CD4-positive, CD25-positive, alpha-beta regulatory T cell (primary cell): ENCODE measurements at places on chromosomes 3 and 15. TPM values are rescaled to one million over a fixed set of nuclear protein-coding genes. Genes with fewer than 3 reads are reported as not detected.

- peaks cover 11% of the 10 kb centered on the region for H3K4me1 ChIP-seq
- H3K27ac ChIP-seq, result no peak overlapping the region
- H3K27me3 ChIP-seq, result no peaks in the 10 kb centered on the region
- no peak overlapping the region for H3K4me3 ChIP-seq
- no peaks in the 10 kb centered on the region for H3K36me3 ChIP-seq
- DNase-seq, result no peak
Measured at GRCh38 chr15:43505738-43506137, 11.7 kb upstream of the MAP1A start.

- DNase-seq, result no peak
- H3K4me3 ChIP-seq, result no peak overlapping the region
- H3K27ac ChIP-seq, result no peak overlapping the region
Measured at GRCh38 chr3:116188231-116188785, 257.0 kb downstream of the LSAMP start.

DNA sequence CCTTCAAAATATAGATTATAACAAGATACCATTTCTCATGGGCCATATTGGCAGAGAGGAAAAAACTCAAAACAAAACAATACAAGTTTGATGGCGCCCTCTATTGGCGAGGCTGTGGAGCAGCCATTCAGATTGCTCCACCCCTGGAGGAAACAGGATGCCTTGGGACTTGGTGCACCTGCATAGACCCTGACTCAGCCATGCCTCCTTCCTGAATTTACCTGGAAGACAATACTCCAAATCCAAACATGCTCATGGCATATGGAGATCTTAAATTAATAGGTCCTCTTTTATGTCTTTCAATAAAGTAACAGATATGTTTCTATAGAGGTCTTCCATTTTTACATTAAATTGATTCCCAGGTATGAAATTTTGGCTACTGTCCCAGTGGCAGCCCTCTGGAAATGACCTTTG lies 90.0 kb downstream of the APBA2 start:
- no peak overlapping the region for H3K4me3 ChIP-seq
- no peaks in the 10 kb centered on the region for H3K27me3 ChIP-seq
- no peaks in the 10 kb centered on the region for H3K36me3 ChIP-seq
- DNase-seq, result peak; percentile 63
- no peaks in the 10 kb centered on the region for H3K4me1 ChIP-seq
- no peak overlapping the region for H3K27ac ChIP-seq

- no peaks in the 10 kb centered on the region for H3K27me3 ChIP-seq
- no peak overlapping the region for H3K4me3 ChIP-seq
- H3K4me1 ChIP-seq, result no peaks in the 10 kb centered on the region
- H3K36me3 ChIP-seq, result no peaks in the 10 kb centered on the region
- DNase-seq, result no peak
Measured at GRCh38 chr3:114900908-114901307, 246.2 kb downstream of the ZBTB20 start.

- H3K27me3 ChIP-seq, result peaks cover 24% of the 10 kb centered on the region
- no peak for DNase-seq
- H3K36me3 ChIP-seq, result no peaks in the 10 kb centered on the region
- H3K4me3 ChIP-seq, result no peak overlapping the region
- no peak overlapping the region for H3K27ac ChIP-seq
- H3K4me1 ChIP-seq, result no peaks in the 10 kb centered on the region
Measured at GRCh38 chr3:180594631-180595558, 7.1 kb upstream of the TTC14 start.

DNA sequence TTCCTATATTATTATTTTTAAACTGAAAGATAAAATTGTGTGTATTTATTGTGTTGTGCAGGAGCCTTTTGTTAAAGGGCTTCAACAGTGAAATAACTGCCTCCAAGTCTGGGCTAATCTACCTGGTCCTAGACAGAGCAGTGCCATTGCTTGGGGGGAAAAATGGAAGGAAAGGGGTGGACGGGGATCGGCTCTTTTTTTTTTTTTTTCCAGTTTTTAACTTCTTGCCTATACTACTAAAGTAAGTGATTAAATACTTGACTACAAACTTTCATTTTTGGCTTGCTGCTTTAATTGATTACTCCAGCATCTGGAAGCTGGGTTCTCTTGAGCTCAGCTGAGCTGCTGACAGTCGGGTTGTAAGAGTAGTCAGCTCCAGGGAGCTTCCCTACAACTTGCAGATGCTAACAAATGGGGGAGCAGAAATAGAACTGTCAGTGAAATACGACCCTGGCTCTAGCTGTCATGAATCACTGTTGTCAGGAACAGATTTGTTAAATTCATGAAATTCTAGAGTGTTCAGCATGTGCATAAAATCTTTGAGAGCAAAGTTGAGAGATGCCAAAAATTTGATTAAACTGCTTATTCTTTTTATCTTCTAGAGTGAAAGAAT lies 276.7 kb downstream of the ROBO1 start:
- no peak for DNase-seq
- H3K4me1 ChIP-seq, result no peaks in the 10 kb centered on the region
- H3K27me3 ChIP-seq, result no peaks in the 10 kb centered on the region
- no peak overlapping the region for H3K27ac ChIP-seq
- H3K36me3 ChIP-seq, result no peaks in the 10 kb centered on the region

DNA sequence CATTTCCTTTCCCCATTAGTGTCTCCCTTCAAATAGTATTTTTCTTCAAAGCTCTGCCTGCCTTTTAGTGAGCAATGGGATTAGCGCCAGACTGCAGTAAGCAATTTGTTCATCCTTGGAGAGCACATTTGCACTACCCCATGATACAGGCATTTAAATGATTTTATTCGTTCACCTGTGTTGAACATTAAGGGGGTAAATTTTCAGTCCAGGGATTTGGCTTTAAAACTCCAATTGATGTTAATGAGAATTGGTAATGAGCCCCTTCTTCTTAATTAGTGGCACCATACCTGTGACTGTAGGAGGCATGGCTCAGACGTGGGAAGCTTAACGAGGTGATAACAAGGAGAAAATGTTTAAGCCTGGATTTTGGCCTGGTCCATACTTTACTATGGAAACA lies 161.4 kb upstream of the NANOGP8 start:
- no peaks in the 10 kb centered on the region for H3K36me3 ChIP-seq
- no peak overlapping the region for H3K4me3 ChIP-seq
- DNase-seq, result no peak
- H3K27me3 ChIP-seq, result no peaks in the 10 kb centered on the region
- no peak overlapping the region for H3K27ac ChIP-seq
- H3K4me1 ChIP-seq, result no peaks in the 10 kb centered on the region

- H3K4me1 ChIP-seq, result no peaks in the 10 kb centered on the region
- H3K4me3 ChIP-seq, result no peak overlapping the region
- no peaks in the 10 kb centered on the region for H3K36me3 ChIP-seq
- H3K27me3 ChIP-seq, result no peaks in the 10 kb centered on the region
- no peak for DNase-seq
Measured at GRCh38 chr15:99496302-99496629, 69.5 kb upstream of the MEF2A start.

DNA sequence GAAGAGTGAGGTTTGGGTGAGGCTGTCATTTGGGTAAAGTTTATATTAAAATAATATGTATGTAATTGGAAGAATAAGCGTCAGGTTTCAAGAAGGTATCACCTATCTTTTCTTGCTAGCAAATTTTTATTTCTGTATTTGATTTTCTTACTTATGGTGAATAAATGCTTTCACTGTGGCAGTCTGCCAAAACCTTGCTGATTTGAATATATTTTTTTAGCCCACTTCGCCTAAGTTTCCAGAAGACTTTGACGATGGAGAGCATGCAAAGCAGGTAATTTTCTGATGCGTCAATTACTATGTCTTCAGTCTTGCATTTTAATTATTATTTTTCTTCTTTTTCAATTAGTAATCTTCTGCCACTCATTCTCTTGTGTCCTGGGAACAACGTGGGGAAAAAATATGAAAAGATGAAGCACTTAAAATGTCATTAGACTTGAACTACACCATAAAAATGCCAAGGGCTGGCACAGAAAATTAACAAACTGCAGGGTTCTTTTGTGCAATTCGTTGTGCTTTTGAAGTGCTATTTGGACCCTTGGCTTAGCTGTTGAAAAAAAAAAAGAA lies 40.4 kb downstream of the SRP14 start:
- H3K27me3 ChIP-seq, result no peaks in the 10 kb centered on the region
- no peaks in the 10 kb centered on the region for H3K4me1 ChIP-seq
- no peak overlapping the region for H3K4me3 ChIP-seq
- no peak for DNase-seq
- peaks cover 22% of the 10 kb centered on the region for H3K36me3 ChIP-seq

GRCh38 chr15:52503788-52504496 lies 24.7 kb downstream of the MYO5A start:
- H3K27ac ChIP-seq, result peak overlapping the region; percentile 43
- peak overlapping the region; percentile 63 for H3K4me3 ChIP-seq
- H3K27me3 ChIP-seq, result no peaks in the 10 kb centered on the region
- peak; percentile 57 for DNase-seq

DNA sequence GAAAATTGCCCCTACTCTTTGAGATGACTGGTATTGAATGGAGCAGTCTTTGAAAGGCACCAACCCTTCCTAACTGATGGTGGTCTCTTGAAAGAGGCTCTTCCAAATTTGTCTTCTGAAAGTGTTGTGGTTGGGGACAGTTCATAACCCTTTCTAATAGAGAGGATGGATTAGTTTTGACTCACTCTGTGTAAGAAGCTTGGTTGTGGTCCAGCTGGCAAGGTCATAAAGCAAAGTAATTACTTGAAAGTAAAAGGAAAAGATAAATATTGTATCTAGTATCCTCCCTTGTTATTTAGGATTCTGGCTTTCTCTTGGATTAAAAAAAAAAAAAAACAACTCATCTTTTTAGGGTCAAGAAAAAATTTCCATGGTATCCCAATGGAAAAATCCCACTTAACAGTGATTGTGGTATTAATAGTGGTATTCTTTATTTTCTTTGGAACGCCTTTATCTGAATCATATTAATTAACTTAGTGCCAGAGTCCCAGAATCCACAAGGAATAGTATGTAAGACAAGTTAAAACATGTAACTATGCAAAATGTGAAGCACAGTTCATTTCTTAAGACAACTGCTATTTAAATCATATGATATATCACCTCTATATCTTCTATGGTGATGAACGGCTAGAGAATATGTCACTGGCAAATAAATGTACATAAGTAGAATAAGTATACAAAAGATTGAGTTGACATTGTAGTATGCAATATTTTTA lies 469.3 kb upstream of the CDIN1 start:
- H3K36me3 ChIP-seq, result no peaks in the 10 kb centered on the region
- DNase-seq, result no peak
- no peak overlapping the region for H3K27ac ChIP-seq
- no peaks in the 10 kb centered on the region for H3K4me1 ChIP-seq

- no peak for DNase-seq
- H3K36me3 ChIP-seq, result no peaks in the 10 kb centered on the region
- no peaks in the 10 kb centered on the region for H3K27me3 ChIP-seq
- H3K4me1 ChIP-seq, result no peaks in the 10 kb centered on the region
Measured at GRCh38 chr3:191646242-191646641, 185.3 kb downstream of the PYDC2 start.

- DNase-seq, result no peak
- no peaks in the 10 kb centered on the region for H3K27me3 ChIP-seq
- no peak overlapping the region for H3K27ac ChIP-seq
- no peaks in the 10 kb centered on the region for H3K36me3 ChIP-seq
- H3K4me1 ChIP-seq, result no peaks in the 10 kb centered on the region
- no peak overlapping the region for H3K4me3 ChIP-seq
Measured at GRCh38 chr3:27573138-27573537, 89.0 kb upstream of the SLC4A7 start.

DNA sequence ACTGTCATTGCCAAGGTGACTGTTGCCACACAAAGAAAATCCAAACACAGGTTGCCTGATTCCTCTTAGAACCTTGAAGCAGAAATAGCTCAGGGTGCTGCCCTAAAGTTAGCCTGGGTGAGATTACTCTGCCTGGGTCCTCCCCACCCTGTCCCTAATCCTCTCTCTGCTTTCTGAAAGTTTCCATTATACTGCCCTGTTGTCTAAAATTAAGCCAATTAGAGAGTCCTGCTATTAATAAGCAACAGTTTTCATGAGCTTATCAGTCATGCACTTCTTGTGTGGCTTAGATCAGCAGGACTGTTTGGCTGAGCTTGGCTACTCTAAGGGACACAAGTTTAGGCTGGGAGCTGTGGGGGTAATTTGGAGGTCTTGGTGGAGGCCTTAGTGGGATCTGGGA lies 334.7 kb upstream of the LRRFIP2 start:
- H3K4me3 ChIP-seq, result no peak overlapping the region
- H3K27me3 ChIP-seq, result peaks cover 3% of the 10 kb centered on the region
- no peaks in the 10 kb centered on the region for H3K4me1 ChIP-seq
- DNase-seq, result no peak
- no peaks in the 10 kb centered on the region for H3K36me3 ChIP-seq
- no peak overlapping the region for H3K27ac ChIP-seq

GRCh38 chr15:54803134-54803808 lies 393.5 kb downstream of the RSL24D1 start:
- no peaks in the 10 kb centered on the region for H3K36me3 ChIP-seq
- H3K27ac ChIP-seq, result no peak overlapping the region
- H3K27me3 ChIP-seq, result no peaks in the 10 kb centered on the region
- H3K4me3 ChIP-seq, result no peak overlapping the region

GRCh38 chr3:197465996-197466549 lies 89.7 kb downstream of the BDH1 start:
- no peaks in the 10 kb centered on the region for H3K36me3 ChIP-seq
- H3K4me3 ChIP-seq, result no peak overlapping the region
- H3K27ac ChIP-seq, result no peak overlapping the region

DNA sequence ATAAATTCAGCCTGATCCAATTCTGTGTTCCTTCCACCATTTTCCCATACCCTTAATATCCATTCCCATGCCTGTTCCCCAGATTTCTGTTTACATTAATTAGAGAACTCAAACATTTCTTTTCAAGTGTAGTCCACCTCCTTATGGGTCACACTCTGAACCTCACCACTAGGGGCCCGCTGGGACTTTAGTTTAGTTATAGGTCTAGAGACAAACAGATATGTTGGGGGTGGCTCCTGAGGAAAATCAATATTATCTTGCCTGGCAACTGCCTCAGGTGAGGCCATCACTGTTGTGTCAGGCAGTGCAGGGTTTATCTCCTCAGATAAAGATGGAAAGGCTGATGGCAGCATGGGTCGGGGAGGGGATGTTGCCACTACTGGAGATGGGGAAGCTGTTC lies 72.8 kb downstream of the CLDN1 start:
- no peak overlapping the region for H3K27ac ChIP-seq
- no peak overlapping the region for H3K4me3 ChIP-seq
- no peaks in the 10 kb centered on the region for H3K4me1 ChIP-seq
- no peak for DNase-seq

The CMTM8 gene
- total RNA-seq, result 6.0 TPM

The GATA2 gene
- 6.2 TPM for total RNA-seq

The SLC12A8 gene
- not detected for total RNA-seq

The WDR93 gene
- total RNA-seq, result not detected

The CPN2 gene
- not detected for total RNA-seq

The FXR1 gene
- total RNA-seq, result 146 TPM

The DNASE1L3 gene
- total RNA-seq, result not detected

The CILP gene
- total RNA-seq, result 0.52 TPM

The PLSCR2 gene
- not detected for total RNA-seq

The THSD4 gene
- not detected for total RNA-seq

The CDV3 gene
- total RNA-seq, result 275 TPM
